ENCODE measurements at places on chromosomes 11 and 22.

GRCh38 chr11:43823316-43823715 lies 57.3 kb upstream of the ALKBH3 start:
- no peak for DNase-seq

GRCh38 chr11:130400781-130401483 lies 27.5 kb downstream of the ADAMTS8 start:
- peak; percentile 61 for DNase-seq

DNA sequence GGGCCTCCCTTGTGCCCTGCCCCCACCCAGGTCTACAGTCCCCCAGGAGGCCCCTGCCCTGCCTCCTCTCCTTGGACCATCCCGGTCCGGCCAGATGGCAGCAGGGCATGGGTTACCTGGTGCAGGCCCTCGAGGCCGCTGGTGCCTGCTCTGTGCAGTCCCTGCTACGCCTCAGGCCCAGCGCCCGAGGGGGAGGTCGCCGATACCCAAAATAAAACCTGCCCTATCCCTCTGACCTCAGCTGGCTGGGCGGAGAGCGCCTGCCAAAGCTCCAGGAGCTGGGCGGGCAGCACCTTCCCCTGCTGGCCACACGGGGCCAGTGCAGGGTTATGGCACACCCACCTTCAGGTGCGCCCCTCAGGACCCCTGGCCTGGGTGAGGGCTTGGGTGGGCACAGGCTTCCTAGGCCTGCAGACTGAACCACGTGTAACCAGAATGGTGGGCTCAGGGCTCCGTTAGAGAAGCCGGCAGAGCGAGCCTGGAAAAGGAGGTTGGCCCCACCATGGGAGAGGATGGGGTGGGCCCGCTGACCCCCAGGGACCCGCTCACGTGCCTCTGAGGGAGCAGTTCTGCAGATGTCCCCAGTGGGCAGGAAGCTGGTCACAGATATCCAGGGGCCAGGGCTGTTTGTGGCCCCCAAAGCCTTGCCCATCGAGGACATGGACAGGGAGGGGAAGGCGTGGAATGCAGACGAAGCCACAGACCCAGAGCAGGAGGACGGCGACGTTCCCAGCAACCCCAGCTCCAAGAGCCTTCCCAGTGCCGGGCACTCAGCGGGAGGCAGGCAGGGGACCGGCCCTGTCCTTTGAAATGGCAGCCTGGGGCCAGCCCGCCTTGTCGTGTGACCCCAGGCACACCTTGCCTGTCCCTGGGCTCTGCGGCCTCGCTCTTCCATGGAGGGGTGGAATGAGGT lies 1.7 kb upstream of the TNNT3 start:
- DNase-seq, result no peak

DNA sequence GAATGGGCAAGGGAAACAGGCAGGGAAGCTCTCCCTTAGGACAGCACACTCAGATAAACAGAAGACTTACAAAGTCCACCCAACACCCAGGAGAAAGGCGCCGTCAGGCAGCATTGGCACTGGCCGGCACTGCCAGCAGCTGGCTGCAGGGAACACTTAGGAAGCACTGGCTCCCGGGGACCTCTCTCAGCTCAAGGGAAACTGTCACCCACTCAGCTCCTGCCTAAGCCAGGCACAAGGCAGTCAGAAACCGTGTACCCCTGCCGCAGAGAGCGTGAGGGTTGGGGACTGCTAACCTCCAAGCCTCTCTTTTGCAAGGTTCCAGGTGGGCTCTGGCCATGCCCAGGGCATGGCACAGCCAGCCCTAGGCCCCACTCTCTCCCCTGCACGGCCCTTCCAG lies 64.7 kb downstream of the DGCR2 start:
- no peak for DNase-seq

- no peak for DNase-seq
Observed at GRCh38 chr11:31919175-31919574, 108.1 kb upstream of the PAX6 start.

- no peak for DNase-seq
Observed at GRCh38 chr22:48572951-48573350, 1254.7 kb downstream of the BRD1 start.

- no peak for DNase-seq
Observed at GRCh38 chr11:34683396-34683795, 62.5 kb downstream of the EHF start.

- no peak for DNase-seq
Observed at GRCh38 chr22:19720150-19720827, 3.0 kb upstream of the GP1BB start.

GRCh38 chr22:22536515-22536914 lies 16.4 kb upstream of the ZNF280A start:
- DNase-seq, result no peak

- no peak for DNase-seq
Observed at GRCh38 chr22:29193021-29193420, 12.7 kb upstream of the EMID1 start.

DNA sequence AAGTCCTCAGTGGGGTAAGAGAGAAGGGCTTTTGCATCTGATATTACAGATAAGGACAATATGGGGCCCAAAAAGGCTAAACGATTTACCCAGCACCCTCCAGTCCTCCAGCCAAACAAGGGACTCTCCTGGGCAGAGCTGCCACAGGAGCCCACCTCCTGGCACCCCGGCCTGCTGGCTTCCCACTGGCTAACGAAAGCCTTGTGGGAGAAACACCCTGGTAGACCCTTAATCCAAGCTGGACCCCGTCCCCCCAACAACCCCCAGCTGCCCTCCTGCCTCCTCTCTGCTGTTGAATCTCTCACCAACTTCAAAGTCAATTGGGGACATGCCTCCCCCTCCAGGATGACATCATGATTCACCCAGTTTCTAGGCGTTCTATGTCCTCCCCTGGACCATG lies 10.8 kb downstream of the C1QTNF6 start:
- no peak for DNase-seq

DNA sequence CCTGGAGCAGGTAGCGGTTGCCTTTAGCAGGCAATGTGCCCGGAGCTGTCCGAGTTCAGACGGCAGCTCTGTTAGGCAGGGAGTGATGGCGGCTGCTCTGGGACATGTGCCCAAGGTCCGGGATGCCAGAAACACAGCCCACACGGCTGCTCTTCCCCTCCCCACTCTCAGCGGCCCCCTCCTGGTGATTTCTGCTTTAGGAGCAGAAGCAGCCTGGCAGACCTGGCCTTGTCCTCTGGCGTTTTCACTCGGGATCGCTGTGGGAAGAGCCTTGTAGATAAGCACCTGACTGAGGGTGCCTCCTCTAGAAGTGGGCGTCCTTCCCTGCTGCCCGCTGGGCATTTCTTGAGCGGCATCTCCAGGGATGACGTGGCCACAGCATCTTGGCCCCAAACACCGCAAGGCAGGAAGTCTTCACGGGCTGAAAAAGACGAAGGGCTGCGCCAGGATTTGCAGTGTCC lies 392.2 kb downstream of the TBC1D22A start:
- DNase-seq, result peak; percentile 38

DNA sequence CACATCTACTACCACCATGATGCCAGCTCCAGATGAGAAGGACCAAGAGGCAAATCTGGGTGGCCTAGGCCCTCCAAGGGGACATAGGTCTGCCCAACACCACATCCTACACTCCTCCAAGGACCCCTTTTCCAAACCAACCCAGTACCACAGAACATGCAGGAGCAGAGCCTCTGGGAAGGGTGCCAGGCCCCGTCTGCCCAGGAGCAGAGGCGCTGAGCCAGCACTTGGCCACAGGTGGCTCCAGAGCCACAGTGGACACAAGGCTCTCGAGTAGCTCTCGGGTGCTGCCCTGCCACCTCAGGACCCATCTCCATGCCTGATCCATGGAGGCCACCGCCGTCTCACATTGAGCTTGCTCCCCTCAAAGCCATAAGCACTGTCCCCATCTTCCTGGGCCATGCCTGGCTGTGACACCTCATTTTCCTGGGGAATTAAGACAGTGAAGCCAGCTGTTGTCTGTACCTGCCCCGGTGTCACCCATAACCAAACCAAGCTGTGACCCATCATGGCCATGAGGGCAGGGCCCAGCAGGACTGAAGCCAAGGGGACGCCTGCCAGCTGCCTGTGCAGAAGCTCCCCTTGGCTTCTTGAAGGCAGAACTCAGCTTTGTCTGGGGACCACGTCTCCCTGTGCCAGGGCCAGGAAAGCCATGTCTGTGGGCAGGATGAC lies 7.4 kb downstream of the MOB2 start:
- DNase-seq, result no peak

DNA sequence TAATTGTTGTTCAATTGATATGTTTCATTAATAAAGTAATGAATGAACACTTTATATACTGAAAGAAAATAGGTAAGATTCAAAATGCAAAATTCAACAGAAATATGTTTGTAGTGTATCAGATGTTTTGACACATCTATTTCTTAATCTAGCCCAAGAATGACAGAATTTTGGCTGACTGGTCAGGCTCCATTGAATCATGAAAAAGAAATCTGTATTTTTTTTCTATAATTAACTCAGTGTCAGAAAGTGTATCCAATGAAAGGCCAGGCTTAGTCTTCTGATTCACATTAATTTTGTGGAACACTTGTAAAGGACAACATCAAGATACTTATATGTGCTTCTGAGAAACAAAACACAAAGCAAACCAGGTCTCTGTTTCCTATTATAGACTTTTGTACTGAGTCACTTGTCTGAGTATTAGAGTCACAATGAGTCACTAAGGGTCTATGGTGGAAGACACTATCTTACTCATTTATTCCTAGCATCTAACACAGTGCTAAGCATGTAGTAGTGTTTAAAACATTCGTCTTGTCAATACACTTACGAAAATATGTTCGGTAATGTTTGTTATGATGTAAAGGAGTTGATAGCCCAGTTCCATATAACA lies 297.7 kb upstream of the CCDC90B start:
- no peak for DNase-seq

DNA sequence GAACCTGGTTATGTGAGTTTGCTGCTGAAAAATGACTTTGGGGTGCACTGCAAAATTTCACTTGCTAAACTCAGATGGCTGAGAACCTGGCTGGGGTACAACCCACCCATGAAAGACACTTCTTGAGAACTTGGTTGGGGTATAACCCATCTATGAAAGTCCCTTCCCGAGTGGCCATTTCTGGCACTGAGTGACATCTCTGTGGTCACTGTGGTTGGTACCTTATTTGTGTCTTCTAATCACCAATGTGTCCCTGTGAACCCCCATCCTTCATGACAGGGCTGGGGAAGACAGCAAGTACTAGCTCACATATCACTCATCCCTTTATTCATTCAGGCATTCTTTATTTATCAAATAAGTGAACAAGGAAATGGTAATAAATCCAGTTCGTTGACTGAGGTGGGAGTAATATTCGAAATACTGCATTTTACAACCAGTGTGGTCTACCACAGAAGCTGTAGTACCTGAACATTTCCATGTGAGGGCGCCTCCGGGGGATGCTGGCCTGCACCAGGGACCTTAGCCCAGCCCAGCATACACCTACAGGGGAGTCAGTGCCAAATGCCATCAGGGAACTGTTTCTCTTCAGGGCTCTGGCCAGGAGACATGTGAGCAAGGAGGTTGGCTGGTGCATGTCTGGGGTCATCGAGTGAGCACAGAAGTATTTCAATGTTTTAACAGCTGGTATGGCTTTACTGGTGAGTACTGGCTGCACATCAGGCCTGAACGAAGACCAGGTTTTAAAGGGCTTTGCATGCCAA lies 122.1 kb downstream of the CSNK2A3 start:
- DNase-seq, result no peak

DNA sequence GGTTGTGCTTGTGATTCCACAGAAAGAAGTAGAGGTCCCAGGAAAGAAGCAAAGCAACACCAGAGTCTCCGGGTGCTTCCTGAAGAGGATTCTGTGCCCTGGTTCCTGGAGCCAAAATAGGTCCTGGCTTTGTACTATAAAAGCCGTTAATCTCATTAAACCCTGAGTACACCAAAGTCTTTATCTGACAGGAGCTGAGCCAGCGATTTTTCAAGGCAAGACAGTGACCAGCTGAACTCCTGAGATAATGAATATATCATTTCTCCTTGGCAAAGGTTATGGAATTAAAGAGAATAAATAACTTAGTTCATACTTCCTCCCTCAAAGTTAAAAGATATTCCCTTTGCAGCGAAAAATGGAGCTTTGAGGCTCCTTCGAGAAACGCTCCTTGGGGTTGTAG lies 5.2 kb downstream of the TMEM138 start:
- no peak for DNase-seq

- DNase-seq, result no peak
Observed at GRCh38 chr22:30572840-30573593, 1.4 kb downstream of the GAL3ST1 start.

DNA sequence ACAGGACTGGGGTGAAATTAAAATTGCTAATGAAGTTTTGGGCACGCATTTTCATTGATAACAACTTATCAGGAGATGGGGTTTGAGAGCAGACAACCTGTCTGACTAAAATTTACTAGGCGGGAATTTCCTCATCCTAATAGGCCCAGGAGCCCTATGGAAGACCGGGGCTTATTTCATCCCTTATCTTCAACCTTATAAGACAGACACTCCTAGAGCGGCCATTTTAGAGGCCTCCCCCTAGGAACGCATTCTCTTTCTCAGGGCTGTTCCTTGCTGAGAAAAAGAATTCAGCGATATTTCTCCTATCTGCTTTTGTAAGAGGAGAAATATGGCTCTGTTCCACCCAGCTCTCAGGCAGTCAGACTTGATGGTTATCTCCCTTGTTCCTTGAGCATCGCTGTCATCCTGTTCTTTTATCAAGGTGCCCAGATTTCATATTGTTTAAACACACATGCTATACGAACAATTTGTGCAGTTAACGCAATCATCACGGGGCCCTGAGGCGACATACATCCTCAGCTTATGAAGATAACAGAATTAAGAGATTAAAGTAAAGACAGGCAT lies 39.3 kb upstream of the ZC3H12C start:
- DNase-seq, result no peak

DNA sequence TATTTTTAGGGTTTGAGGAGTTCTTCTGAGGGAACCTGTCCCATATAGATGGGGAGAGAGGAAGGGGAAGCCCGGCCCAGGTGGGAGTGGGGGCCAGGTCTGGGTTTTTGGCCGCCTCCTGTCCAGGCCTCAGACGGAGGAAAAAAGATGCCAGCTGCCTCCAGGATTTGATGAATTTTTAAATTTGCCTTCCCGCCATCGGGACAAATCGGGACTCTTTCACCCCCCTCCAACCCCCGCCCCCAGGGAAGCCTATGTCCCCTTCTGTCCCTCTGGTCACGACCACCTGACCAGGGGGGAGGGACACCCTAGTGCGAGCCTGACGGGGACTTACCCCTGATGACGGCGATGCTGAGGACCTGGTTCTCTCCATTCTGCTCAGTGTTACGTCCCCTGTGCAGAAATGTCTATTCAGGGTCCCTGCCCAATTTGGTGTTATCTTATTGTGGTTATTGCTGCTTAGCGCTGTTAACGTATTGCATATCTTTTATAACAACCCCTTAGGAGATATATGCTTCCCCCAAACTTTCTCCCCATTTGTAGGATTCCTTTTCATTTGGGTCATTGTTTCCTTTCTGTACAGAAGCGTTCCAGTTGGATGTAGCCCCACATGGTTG lies 115.9 kb upstream of the GRK3 start:
- no peak for DNase-seq

DNA sequence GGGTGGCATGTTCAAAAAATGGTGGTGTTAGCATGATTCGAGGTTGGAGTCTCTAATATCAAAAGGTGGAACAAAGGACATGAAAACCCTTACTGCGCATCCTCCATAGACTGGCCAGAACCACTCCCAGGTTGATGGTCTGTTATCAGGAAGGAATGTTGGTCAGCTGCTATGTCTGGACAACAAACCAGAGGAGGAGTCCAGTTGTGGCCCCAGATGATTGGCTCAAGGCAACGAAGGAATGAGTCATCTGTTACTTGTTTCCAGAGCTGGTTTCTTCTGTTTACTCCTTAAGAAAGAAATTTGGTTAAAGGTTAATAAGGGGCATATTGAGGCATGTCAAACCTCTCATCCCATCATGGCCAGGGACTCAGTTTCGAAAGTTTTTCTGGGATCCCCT lies 56.8 kb upstream of the GRIA4 start:
- peak; percentile 3 for DNase-seq

- DNase-seq, result no peak
Observed at GRCh38 chr11:72629266-72629665, 45.0 kb downstream of the PDE2A start.

GRCh38 chr22:39529487-39529851 lies 3.1 kb downstream of the RPS19BP1 start:
- no peak for DNase-seq

Data from AG04450 (cell line).